ENCODE measurements at places on chromosomes 16 and 17. TPM values are rescaled to one million over a fixed set of nuclear protein-coding genes. Genes with fewer than 3 reads are reported as not detected.

GRCh38 chr16:84905965-84906460 lies 86.2 kb downstream of the CRISPLD2 start:
- no peak for DNase-seq

DNA sequence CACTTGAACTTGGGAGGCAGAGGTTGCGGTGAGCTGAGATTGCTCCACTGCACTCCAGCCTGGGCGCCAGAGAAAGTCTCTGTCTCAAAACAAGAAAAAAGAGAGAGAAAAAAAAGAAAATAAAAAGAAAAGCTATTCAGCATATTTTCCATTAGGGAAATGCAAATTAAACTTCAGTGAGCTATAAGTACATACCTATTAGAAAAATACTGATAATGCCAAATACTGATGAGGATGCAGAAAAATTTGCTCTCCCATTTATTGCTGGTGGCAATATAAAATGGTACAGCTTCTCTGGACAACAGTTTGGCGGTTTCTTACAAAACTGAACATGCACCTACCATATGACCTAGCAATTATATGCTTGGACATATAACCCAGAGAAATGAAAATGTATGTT lies 9.8 kb downstream of the KRT10 start:
- DNase-seq = no peak

DNASE1L2 gene
- total RNA-seq = 1.7 TPM

NLRC3 gene
- total RNA-seq = 0.05 TPM

GRCh38 chr17:79936641-79937381 lies 97.6 kb upstream of the CBX4 start:
- no peak for DNase-seq

- DNase-seq = no peak
Measured at GRCh38 chr16:77946823-77947222, 75.5 kb upstream of the CLEC3A start.

- DNase-seq = no peak
Measured at GRCh38 chr17:65184235-65184959, 47.2 kb downstream of the RGS9 start.

- no peak for DNase-seq
Measured at GRCh38 chr17:45696442-45696841, 87.7 kb upstream of the CRHR1 start.

FGF11 gene
- 4.0 TPM for total RNA-seq

GRCh38 chr17:56929362-56929969 lies 15.6 kb upstream of the TRIM25 start:
- no peak for DNase-seq

- DNase-seq = peak; percentile 48
Measured at GRCh38 chr16:57720142-57720575, 15.4 kb upstream of the KATNB1 start.

DNA sequence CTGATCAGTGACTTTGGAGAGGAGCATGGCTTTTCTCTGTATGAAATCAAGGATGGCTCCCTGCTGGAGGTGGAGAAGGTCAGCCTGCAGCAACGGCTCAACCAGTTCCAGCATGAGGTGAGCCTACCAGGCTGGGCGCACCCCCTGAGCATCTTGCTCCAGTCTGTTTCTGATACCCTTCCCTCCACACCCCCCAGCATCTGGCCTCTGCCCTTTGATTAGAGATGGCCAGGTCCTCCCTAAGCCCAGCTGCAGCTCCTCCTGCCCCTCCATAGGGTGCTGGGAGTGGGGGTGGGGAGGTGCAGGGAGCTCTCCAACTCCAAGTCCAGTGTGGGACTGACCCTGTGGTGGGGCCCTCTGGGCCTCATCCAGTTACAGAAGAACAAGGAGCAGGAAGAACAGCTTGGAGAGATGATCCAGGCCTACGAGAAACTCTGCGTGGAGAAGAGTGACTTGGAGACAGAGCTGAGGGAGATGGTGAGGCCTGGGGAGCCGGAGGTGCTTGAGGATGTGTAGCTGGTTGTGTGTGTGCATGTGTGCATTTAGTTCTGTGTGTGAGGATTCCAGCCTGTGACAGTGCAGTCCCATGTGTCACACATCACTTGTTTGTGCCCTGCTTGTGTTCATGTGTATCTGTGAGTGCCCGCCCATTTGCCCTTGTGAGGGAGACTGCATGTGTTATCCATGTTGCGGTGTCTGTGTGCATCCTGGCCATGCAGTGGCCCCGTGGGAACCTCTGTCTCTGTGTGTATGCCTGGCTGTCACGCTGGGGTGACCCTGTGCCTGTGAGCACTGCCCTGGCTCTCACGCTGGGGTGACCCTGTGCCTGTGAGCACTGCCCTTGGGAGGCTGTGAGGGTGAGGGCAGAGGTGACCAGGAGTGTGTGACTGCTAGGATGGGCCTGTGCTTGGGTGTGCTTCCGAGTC lies 3.0 kb downstream of the TBKBP1 start:
- no peak for DNase-seq

Data from SJCRH30 (cell line).